Upper lobe of right lung (tissue), 1 donor: ENCODE measurements at places on chromosomes 3 and 15. TPM values are rescaled to one million over a fixed set of nuclear protein-coding genes. Genes with fewer than 3 reads are reported as not detected.
A peak's percentile ranks its signal among the peaks of the same experiment; 100 is the strongest.

- no peaks in the 10 kb centered on the region for H3K27me3 ChIP-seq
- H3K4me3 ChIP-seq, result no peak overlapping the region
- peak; percentile 70 for DNase-seq
- H3K4me1 ChIP-seq, result no peaks in the 10 kb centered on the region
- no peak overlapping the region for H3K27ac ChIP-seq
- H3K36me3 ChIP-seq, result no peaks in the 10 kb centered on the region
Measured at GRCh38 chr3:128311441-128311844, 155.2 kb downstream of the DNAJB8 start.

GRCh38 chr3:131169331-131169730 lies 142.7 kb downstream of the NEK11 start:
- no peak overlapping the region for H3K27ac ChIP-seq
- H3K36me3 ChIP-seq, result no peaks in the 10 kb centered on the region
- DNase-seq, result no peak
- no peaks in the 10 kb centered on the region for H3K4me1 ChIP-seq
- no peak overlapping the region for H3K4me3 ChIP-seq

DNA sequence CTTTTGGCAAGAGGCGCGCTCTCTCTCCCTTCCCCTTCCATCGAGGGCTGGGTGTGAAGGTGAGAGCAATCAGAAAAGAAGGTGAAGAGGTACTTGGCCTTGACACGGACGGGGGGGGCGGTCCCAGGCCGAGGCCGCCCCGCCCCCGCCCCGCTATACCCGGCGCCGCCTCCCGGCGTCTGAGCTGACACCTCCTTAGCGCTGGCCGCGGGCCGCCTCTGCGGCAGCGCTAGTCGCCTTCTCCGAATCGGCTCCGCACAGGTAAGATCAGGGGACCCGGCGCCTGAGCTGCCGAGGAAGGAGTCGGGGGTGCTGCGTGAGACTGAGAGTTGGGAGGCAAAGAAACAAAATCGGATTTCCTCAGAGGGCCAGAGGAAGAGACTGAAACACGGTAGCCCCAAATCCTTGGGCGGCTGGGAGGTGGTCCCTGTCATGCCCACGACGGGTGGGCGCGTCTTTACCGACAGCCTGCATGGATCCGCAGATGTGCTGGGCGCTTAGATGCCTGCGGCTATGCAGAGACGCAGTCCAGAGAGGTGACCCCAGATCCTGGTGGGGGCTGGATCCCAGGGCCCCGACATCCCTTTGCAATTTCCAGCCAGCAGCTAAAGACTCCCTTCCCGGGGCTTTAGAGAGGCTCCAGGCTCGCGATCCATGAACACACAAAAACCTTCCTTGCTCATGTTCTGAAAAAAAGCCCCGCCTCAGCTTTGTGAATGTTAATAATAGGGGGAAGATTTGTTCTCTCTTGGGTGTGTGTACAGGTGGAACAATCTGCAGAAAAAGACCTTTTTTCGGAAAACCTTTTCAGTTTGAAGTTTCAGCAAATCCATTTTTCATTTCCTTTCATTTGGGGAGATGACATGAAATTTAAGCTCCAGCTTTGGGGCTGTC lies at the start of gene ENTPD3:
ENTPD3 (plus strand) TSS at position 184 of the 894 bp plus-strand sequence. CDS start 874 bp downstream, outside the sequence.
- H3K27me3 ChIP-seq, result peaks cover 17% of the 10 kb centered on the region
- H3K36me3 ChIP-seq, result no peaks in the 10 kb centered on the region
- H3K4me1 ChIP-seq, result no peaks in the 10 kb centered on the region
- H3K27ac ChIP-seq, result no peak within 1 kb of the TSS

AMT gene
- 9.0 TPM for total RNA-seq
